ENCODE measurements at places on chromosomes 1 and 21.
A peak's percentile ranks its signal among the peaks of the same experiment; 100 is the strongest.

GRCh38 chr21:31802331-31802730, 70.4 kb upstream of the SCAF4 start:
- DNase-seq: peak; percentile 30

- no peak for DNase-seq
Observed at GRCh38 chr1:111725192-111725591, 14.0 kb downstream of the INKA2 start.

- no peak for DNase-seq
Observed at GRCh38 chr1:42860339-42861013, 14.1 kb downstream of the ZNF691 start.

DNA sequence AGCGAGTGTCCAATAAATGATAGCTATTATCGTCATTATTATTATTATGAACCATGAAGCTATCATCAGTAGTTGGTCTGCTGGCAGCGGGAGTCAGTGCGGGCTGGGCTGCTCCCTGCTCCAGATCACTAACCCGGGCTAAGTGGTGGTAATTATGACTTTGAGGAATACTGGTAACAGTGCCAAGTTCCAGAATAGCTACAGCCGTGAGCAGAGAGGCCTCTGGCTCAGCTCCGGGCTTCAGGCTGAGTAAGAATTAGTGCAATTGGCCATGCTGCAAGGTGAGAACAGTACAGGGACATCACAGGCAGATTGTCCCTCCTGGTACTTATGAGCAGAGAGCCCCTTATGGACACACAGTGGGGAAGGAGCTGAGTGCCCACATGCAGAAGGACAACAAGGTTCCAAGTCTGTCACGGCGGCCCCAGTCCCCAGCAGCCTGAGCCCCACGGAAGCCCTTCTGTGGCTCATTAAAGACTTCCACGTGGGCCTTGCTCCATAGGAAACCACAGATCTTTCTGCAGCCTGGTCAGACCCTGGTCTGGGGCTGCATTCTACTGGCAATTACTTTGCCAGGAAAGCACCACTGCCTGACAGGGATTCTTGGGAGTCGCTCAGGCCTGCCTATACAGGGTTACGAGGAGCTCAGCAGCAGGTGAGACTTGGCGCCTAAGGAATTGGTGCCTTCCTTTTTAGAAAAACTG, 235.1 kb downstream of the RRAGC start:
- no peak for DNase-seq

- no peak for DNase-seq
Observed at GRCh38 chr1:89609781-89610456, 23.0 kb upstream of the LRRC8C start.

DNA sequence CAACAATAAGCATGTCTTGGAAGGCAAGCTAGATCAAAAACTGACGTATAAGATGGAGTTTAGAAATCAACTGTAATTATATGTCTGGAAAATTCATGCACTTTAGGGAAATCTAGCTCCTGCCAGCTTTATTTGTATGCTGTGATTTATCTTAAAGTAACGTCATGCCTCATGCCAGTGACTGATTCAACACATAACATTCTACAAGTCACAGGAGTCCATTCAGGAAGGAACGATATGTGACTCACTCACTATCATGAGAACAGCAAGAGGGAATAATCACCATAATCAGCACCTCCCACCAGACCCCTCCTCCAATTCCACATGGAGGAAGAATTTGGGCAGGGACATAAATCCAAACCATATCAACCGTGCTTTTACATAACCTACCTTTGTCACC, 682.4 kb upstream of the ADAMTS5 start:
- no peak for DNase-seq

DNA sequence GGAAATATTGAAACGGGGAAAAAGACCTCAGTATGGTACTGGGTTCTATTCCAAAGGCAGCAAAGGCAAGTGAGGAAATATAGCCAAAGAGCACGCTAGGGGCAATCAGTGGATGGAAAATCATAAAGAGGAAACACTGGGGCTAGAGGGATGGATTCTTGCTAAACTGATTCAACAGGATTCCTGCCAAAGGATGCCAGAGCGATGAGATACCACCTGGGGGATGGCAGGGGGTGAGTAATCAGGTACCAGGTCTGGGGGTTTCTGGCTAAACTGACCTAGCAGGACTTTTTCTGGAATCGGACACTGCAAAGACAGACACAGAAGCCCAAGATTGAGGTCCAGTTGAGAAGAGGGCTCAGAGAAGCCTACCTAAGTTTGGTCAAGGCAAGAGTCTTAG, 6.7 kb downstream of the CHI3L2 start:
- DNase-seq: no peak

- no peak for DNase-seq
Observed at GRCh38 chr1:1758692-1759455, 19.4 kb downstream of the NADK start.

DNA sequence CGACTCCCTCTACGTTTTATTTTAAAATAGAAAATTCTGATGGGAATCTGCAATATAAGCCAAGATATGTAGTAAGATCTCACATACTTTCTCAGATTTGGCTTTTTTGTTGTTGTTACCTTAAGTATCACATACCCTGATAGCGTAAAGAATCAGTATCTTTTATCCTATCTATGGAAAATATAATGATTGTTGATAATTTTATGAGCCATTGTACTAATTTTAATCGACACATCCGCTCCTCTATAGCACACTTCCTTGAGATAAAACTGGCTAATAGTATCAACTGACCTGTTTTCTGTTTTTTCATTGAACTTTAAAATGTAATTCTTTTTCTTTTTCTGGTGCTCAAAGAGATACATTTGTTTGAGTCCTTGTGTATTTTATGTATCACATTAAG, 118.7 kb downstream of the NFIA start:
- no peak for DNase-seq

- DNase-seq: no peak
Observed at GRCh38 chr1:30660241-30660640, 63.1 kb downstream of the MATN1 start.

DNA sequence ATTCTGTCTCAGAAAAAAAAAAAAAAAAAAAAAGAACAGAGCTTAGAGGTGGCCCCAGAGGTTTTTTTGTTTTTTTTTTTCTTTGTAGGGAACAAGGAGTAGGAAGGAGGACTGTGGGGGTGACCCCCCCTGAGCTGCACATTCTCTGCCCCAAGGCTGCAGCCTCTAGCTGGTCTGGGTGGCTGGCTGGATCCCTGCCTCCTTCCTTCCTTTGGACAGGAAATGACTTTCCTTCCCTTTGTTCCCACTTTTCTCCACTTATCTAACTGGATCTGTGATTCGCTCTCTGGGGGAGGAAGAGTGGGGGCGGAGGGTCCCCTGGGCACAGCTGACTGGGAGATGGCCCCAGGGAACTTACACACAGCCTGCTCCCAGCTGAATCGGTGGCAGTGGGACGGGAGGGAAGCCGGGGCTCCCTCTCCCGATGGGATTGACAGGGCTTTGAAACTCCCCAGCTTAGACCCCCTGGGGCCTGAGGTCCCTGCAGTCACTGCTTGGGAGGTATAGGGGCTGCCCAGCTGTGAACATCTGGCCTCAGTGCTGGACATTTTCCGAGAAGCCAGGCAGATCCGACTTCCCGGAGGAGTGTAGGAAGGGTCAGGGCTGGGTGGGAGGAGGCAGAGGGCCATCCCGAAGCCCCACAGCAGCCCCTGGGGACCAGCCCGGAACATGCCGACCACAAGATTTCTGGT, 2.1 kb downstream of the FBLIM1 start:
- no peak for DNase-seq

DNA sequence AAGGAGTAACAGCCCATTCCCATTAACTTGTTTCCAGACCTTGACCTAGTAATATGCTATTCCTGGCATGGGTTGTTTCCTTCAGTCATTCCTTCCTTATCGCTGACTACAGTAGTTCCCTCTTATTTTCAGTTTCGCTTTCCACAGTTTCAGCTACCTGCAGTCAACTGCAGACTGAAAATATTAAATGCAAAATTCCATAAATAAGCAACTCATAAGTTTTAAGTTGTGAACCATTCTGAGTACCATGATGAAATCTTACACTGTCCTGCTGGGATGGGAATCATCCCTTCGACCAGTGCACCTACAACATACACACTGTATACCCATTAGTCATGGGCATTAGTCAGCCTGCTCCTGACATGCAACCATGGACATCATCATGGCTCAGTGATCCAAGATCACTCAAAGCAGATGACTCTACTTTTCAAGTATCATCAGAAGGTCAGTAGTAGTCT, 66.7 kb downstream of the CCDC30 start:
- DNase-seq: no peak

DNA sequence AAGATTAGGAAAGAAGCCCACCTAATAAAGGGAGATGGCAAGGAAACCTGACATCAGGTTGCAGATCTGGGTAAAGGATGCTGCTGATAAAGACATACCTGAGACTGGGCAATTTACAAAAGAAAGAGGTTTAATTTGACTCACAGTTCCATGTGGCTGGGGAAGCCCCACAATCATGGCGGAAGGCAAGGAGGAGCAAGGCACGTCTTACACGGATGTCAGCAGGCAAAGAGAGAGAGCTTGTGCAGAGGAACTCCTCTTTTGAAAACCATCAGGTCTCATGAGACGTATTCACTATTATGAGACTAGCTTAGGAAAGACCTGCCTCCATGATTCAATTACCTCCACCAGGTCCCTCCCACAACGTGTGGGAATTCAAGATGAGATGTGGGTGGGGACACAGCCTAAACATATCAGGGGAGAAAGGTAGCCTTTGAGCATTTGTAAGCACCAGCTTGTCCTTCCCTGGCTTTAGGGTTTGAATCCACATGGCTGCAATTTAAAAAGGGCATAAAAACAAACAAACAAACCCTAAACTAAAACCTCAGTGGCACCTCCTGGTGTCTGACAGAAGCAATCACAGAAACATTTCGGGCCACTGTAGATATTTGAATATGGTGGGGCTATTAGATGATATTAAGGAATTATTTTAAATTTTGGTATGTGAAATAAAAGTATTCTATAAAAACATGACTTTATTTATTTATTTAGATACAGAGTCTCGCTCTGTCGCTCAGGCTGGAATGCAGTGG, 33.1 kb downstream of the SLC2A7 start:
- no peak for DNase-seq

DNA sequence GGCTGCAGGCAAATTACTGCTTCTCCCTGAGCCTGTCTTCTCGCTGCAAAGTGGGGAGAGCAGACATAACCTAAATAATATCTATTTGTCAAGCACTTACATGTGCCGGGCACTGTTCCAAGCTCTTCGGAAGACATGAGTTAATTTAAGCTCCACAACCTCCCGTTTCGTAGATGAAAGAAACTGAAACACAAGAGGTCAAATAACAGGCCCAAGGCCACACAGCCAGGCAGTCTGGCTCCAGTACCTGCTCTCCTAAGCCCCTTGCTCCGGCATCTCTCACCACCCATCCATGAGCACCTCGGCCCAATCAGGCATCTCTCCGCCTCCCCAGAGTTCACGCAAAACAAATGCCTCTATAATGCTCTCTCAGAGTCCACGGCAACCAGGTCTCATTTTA, 65.4 kb downstream of the TAS1R2 start:
- DNase-seq: no peak

GRCh38 chr1:54507033-54507870, 40.8 kb upstream of the ACOT11 start:
- DNase-seq: no peak

- DNase-seq: no peak
Observed at GRCh38 chr1:3461934-3462275, 7.4 kb downstream of the ARHGEF16 start.

DNA sequence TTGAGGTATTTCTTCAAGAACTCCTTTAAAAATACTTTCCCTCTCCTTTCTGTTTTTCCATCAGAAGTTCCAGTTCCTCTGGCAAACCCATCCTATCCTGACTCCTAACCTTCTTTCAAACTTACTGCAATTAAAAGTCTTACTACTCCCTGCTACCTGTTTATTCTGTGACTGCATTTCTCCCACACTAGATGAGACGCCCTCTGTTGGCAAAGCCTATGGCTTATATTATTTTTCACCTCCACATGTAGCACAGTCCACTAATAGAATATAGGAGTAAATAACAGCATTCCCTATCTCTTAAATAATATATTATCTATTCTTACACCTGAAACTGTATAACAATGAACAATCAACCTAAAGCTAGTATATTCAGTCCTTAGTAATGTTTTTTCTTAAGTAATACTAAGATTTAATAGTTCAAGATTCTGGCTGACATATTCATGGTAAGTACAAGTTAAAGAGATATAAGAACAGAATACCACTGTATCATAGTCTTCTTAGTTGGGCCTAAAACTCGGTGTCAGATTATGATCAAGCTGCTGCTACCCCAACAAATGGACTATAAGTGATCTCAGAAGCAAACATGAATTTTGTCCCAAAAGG, 54.8 kb downstream of the RAB3GAP2 start:
- DNase-seq: peak; percentile 11

DNA sequence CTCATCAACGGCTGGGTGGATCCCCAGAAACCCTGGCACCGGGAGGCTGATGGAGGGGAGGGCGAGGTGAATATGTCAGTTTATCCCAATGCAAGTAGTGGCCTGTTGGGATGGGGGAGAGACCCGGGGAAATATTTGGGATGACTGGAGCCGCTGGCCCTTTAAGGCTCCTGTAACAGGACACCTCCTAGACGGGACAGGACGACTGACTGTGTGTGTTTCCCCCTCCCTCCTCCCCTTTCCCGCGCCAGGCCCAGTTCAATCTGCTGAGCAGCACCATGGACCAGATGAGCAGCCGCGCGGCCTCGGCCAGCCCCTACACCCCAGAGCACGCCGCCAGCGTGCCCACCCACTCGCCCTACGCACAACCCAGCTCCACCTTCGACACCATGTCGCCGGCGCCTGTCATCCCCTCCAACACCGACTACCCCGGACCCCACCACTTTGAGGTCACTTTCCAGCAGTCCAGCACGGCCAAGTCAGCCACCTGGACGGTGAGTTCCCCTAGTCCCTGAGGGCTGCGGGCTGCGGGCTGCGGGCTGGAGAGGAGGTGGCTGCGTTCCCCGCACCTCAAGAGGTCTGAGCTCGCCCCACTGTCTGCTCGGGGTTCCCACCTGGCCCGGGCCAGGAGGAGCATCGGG, 44.8 kb upstream of the CCDC27 start:
- no peak for DNase-seq
